ENCODE measurements at places on chromosomes 3 and 15.

DNA sequence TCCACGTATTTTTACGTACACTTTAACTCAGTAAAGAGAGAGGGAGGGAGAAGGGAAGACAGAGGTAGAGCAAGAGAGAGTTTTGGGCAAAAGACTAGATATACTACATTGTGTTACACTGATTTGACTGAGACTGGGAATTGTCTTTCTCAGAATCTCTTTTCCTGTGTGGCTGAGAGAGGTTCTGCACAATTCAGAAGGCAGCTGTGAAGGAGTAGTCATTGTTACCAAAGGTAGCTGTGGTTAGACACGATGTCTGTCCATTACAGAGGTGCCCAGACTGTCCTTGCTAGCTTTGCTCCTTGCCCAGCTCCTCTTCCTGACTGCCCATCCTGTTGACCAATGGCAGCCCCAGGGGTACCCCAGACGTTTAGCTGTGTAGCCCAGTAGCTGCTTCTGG, 577.5 kb upstream of the CBLB start:
- DNase-seq = no peak

DNA sequence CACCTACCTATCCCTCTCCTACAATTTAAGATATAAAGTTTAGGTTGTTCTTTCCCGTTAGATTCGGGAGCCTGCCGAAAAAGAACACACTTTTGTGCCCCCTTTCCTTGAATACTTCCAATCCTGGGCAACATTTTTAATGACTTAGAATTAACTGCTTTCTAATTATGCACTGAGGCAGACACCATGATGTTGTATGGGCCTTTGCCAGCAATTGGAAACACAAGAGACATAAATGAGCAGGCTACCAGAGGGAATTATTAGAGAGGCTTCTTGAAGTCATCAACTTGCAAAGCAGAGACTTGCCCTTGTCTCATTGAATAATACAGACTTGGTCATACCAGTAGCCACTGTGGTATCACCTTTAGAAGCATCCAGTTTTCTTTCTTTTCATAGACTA, 96.8 kb downstream of the CDIN1 start:
- no peak for DNase-seq

GRCh38 chr15:52016316-52016715, 2.7 kb upstream of the MAPK6 start:
- no peak for DNase-seq

DNA sequence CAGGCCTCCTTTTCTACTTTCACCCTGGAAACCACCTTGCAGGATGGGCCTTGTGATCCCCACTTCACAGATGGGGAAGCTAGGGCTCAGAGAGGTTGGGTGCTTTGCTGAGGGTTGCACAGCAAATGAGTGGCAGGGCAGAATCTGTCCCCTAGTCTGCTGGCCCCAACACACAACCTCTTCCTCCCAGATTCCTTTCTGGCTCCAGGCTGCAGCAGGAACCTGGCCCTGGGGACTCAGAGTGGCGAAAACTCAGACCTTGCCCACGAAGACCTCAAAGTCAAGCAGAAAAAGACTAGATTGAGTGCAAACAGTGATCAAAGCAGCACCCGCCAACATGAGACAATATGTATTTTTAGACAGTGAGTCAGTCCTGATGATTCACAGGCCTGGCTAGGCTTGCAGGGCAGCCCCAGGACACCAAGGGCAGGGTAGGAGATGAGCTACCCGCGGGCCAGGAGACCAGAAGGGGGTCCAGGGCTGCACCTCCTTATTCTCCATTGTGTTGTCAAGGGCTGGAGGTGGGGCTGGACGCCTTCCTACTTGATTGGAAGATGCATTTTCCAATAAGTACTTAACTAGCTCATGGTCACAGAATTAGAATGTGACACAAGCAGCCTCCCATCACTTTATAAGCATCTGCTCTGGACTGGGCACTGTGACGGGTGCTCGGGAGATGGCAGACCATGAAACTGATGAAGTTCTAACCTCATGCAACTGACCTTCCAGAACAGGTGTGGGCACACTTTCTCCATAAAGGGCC, 23.9 kb downstream of the GOLGA6L2 start:
- no peak for DNase-seq

GRCh38 chr15:48392356-48392755, 61.1 kb downstream of the DUT start:
- DNase-seq = no peak

GRCh38 chr3:11131371-11131770, 22.9 kb upstream of the HRH1 start:
- no peak for DNase-seq

DNA sequence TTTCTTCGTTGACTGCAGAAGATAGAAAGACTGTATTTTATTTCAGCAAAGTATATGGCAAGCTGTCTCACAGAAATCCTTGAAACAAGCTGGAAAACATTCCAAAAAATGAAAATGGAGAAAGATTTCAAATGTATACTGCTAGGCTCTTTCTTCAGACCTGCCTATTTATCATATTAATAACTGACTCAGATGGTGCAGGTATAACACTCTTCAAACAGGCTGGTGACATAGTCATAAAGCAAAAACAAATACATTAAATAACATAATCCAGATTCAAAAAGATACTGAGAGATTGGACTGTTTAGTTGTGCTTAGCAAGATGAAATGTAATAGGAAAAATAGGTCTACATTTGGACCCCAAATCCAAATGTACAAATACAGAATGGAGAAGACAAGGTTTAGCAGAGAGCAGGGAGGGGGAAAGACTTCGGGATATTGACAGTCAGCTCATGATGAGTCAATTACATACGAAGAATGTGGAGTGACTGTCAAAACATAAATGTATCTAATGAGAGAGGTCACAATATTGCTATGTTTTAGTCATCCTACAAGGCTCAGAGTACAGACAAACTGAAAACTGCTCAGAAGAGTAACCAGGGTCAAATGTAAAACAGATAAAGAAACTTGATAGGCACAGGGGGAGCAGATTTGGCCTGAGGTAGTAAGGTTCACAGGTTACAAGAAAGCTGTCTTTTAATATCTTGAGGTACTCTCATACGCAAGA, 88.7 kb downstream of the DMXL2 start:
- DNase-seq = no peak

- DNase-seq = no peak
These were observed 90.2 kb downstream of the DNAJB8 start for GRCh38 chr3:128376516-128376915.

GRCh38 chr15:98567951-98568350, 80.4 kb upstream of the IGF1R start:
- DNase-seq = no peak

DNA sequence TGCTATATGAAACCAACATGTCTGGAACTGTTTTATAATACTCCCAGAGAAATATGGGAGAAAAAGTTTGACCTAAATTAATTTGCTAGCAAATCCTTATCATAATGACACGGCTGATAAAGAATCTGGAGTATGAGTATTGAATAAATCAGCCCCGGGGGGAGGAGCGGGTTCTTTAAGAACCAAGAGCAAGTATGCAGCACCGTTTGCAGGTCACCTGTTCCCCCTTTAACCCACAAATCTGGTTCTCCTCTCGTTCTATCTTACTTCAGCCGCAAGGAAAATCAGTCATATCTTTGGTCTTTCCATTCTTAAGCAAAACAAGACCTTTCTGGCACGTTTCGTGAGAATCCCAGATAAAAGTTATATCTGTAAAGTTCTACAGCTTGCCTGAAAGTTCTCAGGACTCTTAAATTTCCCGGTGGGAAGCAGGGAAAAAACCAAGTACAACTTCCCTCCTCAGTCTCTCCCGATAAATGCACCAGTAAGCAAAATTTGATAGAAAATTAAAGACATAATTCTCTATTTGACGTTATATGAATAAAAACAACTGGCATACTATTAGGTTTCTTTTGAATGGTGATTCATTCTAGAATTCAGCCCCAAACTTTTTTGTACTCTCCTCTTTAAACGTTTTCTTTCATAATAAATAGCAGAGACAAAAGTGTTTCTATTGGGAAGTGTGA, 348.6 kb downstream of the ZBBX start:
- no peak for DNase-seq

DNA sequence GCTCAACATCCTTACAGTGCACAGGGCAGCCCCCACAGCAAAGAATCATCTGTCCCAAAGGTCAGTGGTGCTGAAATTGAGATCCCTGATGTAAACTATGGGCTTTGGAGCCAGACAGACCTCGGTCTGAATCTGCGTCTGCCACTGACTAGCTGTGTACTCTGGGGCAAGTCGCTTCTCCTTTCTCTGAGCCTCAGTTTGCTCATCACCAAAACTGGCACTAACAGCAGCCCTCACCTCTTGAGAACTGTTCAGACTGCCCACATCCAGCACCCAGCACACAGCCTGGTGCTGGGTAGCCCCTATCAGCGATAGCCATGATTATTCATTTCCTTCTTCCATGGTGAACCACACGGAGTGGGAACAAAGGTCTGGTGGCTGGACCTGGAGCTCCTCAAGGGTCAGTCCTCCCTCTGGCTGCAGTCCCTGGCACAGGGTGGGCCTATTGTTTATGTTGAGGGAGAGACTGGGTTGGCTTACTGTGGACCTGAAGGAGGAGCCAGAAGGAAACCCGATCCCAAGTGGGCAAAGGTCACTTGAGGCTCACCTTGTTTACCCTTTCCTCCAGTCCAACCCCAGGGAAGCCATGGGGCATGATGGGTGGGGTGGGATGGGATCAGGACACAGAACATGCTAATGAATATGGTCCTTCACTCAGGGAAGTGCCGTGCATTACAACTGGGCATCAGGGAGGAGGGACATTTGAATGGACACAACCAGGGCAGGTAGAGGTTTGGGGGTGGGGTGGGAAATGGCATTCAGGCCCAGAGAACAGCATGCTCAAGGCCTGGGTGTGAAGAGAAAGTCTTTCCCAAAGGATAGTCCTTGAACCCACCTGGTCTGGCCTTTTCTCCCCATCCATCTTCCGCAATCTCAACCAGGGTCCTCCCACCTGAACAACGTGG, 1.6 kb upstream of the PRKCD start:
- DNase-seq = no peak

- no peak for DNase-seq
These were observed 91.5 kb upstream of the TBC1D5 start for GRCh38 chr3:17833786-17834559.

- DNase-seq = no peak
These were observed 173.2 kb downstream of the CHDH start for GRCh38 chr3:53672981-53673380.

DNA sequence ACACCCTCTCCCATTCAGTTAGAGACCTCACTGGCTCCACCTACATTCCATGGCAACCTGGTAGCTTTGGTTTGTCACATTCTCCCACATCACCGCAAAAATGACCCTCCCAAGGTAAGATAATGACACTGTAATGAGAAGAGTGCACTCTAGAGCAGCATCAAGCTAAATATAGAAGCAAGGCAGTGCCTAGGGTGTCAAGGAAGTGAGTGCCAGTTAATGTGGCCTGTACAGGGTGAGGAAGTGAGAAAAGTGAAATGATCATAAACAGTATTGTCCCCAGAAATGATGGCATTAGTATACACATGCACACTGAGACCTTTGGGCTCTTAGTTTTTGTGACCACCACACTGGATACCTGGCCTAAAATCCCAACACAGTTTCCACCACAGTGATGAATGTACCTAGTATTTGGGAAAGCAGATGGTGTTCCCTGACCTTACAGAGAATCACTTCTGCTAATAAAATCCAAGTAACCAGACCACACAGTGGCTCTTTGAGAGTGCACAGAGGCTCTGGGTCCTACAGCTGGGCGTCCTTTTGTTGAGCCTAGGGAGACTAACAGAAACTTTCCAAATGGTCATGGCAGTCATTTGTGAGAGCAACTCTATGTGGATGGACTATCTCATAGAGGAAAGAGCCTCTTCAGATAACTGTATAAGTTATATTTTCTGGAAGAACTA, 106.6 kb downstream of the ARPP21 start:
- no peak for DNase-seq

DNA sequence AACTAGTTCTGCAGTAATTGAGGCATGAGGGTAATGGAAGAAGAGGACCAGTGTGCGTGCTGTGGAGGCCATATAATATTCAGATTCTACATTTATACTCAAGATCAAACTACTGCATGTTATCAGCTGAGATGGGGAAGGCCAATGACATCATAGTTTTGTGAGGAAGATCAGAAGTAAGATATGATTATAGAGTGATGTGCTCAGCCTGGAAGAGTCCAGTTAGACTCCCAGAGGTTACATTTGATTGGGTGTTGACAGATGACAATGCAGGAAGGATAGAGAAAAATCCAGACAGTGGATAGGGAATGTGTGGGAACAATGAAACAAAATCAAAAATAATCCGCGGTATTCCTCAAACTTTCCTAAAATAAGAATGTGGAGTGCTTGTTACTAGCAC, 35.4 kb downstream of the GOLIM4 start:
- DNase-seq = no peak

DNA sequence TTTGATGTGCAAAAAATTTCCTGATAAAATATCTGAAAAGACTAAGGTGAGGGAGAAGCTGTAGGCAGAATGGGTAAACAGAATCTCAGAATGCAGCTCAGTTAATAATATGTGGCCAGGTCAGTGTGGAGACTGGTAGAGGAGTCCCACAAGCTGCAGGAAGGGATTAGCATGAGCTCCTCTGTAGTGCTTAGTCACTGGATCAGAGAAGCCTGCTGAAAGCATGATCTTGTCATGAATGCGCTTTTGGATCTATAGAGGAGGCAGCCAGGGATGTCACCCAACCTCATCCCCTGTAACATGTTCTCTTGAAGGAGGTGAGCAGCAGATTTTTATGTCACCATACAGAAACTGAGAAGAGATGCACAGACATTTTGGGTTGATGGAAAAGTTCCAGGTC, 1035.3 kb upstream of the GBE1 start:
- no peak for DNase-seq

GRCh38 chr15:91867581-91868026, 14.1 kb downstream of the SLCO3A1 start:
- DNase-seq = no peak

DNA sequence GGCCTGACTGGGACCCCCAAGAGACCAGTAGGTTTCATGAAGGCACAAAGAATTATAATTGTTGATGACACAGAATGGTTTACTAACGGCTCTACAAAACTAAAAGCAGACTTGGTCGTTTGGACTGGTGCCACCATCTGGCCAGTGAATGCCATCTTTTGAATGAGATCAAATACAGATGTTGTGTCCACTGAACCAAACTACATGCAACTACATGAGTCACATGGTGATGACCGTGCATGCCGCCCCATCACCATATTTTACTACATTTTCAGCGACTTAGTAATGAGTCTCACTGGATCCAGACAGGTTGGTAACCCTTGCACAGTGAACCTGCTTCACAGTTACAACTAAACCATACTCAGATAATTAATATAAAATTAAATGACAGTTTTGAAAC, 803.3 kb downstream of the DIPK2A start:
- no peak for DNase-seq

DNA sequence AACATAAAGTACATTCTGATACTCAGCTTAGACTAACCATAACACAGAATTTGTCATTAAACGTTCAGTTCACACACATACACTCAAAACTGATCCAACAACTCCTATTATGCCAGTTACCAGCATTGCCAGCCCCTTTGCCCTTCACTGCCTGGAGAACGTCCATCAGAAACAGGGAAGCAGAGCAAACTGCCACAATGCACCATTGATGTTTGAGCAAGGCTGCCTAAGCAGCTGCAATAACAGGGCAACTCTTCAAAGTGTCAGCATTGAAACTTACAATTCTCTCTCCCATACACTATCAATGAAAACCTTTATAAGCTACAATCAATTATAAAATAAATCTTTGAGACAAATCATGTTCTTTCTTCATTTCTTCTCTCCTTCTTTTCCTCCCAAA, 85.1 kb downstream of the ZBTB20 start:
- no peak for DNase-seq
